ENCODE measurements at places on chromosomes 3 and 15.

DNA sequence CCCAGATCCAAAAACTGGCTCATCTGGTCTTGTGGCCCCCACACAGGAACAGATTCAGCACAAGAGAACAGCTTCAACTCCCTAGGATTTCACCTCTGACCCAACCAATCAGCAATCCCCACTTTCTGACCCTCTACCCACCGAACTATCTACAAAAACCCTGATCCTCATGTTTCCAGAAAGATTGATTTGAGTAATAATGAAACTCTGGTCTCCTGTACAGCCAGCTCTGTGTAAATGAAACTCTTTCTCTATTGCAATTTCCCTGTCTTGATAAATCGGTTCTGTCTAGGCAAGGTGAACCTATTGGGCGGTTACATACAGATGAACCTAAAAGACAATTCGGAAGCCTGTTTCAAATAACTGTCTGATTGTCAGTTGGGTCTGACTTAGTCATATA is 847.6 kb upstream of the ALCAM start:
- DNase-seq: no peak

DNA sequence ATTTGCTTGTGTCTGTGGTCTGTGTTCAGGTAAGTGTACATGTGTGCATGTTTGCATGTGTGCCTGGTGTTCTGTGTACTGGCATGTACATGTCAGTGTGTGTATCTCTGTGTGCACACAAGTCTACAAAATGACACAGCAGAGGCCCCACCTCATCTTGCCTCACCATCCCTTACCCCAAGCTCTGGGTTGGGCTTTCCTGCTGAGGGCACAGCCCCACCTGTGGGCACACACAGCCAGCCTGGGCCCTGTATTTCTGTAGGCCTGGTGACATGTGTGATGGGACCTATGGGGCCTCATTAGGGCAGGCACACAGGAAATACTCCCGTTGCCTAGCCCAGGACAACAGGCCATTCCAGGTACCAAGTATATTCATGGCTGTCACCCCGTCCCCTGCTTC is 13.5 kb downstream of the VIPR1 start:
- DNase-seq: no peak

- no peak for DNase-seq
Measured at GRCh38 chr15:101566748-101567488, 77.4 kb upstream of the PCSK6 start.

DNA sequence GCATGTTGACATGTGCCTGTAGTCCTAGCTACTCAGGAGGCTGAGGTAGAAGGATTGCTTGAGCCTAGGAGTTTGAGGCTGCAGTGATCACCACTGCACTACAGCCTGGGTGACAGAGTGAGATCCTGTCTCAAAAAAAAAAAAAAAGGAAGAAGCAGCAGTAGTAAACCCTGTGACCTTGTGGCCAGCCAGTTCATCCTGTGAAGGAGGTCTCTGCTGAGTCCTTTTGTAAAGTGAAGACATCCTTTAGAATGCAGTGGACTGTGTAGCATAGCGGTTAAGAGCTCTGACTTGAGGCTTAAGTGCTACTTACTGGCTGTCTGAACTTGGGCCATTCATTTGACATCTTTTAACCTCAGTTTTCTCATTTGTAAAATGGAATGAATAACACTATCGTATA is 8.3 kb downstream of the EXOSC7 start:
- no peak for DNase-seq
